ENCODE measurements at places on chromosomes 3 and 15.

- no peak for DNase-seq
Observed at GRCh38 chr15:25862071-25862471, 1.1 kb downstream of the ATP10A start.

DNA sequence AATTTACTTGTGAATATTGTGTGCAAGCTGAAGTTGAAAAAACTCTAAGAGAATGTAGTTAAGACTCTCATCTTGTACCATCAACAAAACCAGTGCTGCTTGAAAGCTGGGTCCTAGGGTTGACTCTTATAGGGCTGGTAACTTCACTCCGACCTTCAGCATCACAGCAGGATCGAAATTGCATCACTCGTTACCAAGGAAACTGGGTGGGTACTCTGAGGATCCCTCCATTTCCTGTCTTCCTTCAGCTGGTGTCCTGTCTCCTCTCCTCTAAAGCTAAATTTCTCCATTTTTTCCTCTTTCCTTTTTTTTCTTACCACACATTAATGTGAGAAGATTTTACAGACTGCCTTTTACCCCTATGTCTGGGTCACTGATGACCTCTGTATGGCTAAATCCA, 3.0 kb upstream of the APH1B start:
- DNase-seq, result no peak

GRCh38 chr15:99412082-99412481, 153.7 kb upstream of the MEF2A start:
- DNase-seq, result no peak

- no peak for DNase-seq
Observed at GRCh38 chr15:68220489-68220888, 9.0 kb downstream of the CLN6 start.

DNA sequence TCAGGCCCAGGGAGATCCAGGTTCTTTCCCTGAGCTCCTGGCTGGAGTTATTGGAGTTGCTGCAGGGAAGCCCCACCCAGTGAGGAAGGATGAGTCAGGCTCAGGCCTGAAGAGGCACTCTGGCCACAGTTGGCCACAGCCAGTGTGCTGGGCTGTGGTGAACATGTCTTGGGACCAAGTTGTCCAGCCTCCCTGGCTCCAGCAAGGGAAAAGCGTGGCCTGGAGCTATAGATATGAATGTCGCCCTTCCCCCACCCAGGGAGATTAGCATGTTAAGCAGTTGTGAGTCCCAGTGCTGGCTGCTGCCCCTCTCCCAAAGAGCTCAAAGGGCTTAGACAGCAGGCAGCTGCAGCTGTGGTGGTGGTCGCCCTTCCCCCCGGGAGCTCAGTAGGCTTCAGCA, 963.2 kb downstream of the ROBO2 start:
- DNase-seq, result no peak

DNA sequence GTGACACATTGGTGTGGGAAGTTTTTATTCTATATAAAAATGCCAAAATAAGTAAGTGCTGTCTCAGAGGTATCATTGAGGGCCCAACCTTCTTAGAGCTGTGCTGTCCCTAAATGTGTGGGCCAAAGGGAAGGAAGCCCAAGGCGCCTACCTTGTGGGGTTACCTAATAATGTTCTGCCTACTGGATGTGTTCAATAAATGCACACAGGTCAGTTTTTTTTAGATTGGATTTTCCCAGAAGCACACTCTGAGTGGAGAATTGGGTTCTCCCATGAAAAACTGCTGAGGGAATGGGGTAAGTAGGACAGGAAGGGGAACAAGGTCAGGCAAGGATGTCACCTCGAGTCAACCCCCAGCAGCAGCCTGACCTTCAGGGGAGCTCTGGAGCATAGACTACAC, 168.7 kb upstream of the FRMD4B start:
- no peak for DNase-seq

GRCh38 chr3:50588759-50589433, 19.6 kb downstream of the HEMK1 start:
- no peak for DNase-seq

DNA sequence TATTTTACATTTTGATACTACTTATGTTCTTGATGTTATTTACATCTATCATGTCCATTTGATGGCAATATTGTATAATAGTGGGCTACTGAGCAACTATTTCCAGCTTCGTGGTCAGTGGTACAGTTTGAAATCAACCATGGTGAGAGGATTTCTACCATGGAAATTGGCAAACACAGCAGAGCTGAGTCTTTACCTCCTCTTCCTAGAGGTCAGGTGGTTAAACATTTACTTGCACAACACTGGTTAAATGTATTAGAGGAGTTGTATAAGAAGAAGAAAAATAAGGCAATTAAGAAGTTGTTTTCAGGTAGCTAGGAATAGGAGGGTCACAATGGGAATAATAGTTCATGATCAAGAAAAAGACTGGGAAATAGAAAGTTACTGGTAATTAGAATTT, 7.2 kb upstream of the PPM1L start:
- no peak for DNase-seq

DNA sequence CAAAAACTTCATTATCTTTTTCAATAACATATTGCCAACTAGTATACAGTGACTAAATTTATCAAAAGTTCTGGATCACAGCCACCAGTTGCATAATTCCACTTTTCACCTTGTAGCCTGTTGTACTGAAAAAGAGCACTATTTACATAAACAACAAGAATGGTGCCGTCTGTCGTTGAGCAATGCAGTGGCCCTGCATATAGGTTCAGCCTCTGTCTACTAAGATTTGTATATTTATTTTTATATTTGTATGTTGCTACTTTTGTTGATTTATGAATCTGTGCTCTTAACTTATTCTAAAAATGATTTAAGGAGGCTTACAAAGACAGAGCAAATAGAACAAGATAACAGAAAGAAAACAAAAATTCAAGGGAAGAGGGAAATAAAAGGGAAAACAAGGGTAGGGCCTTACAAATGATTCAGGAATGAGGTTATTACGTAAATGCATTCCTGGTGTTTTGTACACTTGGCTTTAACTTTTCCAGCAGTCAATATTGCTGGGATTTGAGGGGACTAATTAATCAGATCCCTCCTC, 257.6 kb upstream of the STT3B start:
- no peak for DNase-seq

- DNase-seq, result no peak
Observed at GRCh38 chr3:197522183-197522715, 33.5 kb downstream of the BDH1 start.

- DNase-seq, result no peak
Observed at GRCh38 chr3:13891492-13892073, 11.7 kb upstream of the WNT7A start.

DNA sequence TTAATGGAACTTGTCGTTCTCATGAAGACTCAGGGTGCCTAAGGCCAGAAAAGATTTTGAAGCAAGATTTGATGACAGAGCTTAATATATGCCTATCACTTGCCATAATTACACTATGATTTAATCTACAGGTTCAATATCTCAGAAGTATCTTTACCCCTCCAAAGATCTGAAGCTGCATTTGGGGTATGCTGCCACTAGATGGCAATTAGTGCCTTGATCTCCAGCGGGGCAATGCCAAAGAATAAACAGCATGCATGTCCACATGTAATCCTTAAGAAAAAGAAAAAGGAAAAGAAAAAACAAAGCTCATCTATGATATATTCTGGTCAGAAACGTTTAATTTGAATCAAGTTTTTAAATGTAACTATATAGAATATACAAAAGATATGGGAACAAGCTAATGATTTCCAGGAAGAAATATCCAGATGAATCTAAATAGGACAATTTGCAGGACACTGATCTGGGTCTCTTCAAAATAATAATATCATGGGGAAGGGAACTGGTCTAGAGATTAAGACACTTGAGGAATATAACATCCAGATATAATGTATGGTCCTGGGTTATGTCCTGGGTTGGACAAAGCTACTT, 55.0 kb upstream of the SOX14 start:
- no peak for DNase-seq

DNA sequence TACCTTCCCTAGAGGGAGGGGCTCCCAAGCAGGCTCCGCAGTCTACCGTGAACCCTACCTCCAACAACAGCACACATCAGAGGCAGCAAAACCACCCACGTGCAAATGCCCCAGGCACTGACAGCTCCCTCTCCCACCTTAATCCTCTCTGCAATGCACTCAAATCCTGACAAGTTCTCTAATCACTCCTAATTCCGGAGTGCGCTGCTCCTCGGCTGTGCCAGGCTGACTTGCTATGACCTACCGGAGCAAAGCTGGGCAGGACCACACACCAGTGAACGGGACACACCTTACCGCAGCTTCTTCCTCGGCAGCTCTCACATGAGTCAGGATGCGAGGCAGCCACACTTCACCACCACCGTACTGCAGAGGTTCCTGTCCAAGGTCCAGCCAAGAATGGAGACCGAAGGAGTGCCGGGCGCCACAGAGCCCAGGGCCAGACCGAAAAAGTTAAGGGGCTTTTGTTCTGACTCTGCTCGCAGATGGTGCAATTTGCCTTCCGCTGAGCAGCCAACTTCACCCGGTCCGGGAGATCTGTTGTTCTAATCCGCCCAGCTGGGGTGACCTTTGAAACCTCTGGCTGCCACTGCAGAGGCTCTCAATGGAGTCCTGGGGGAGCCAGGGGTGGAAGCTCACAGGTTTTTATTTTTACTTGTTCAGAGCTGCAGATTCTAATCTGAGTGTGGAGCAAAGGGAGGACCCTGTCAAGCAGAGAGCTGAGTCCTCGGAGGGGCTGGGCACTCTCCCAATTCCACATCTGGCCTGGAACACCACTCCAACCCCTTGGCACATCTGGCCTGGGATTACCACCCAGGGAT, 84.4 kb downstream of the MYLK start:
- DNase-seq, result no peak

GRCh38 chr3:4820296-4821121, 158.7 kb upstream of the BHLHE40 start:
- DNase-seq, result peak; percentile 49

DNA sequence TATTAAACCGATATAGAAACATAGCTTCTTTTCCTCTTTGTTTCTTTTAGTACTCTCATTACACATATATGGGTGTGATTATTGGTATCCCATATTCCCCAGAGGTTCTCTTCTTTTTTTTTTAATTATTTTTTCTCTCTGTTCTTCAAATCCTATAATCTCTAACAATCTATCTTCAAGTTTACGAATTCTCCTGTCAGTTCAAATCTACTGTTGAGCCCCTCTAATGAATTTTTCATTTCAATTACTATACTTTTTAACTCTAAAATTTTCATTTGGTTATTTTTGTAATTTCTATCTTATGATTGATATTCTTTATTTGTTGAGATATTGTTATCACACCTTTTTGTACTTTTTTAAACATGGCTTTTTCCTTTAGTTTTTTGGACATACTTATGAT, 64.1 kb downstream of the RSL24D1 start:
- no peak for DNase-seq

GRCh38 chr3:192843723-192844485, 73.8 kb downstream of the MB21D2 start:
- DNase-seq, result no peak

DNA sequence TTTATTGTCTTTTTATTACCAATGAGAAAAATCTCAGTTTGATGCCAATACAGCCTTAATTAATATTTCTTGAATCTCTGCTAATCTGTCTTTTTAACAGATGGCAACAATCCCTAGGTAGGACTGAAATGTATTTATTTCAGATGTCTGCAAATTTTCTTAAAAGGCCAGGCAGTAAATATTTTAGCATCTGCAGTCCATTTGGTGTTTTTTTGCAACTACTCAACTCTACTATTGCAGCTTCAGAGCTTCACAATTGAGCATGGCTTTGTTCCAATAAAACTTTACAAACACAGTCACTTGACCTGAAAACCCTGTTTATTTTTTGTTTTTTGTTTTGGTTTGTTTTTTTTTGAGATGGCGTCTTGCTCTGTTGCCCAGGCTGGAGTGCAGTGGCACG, 82.7 kb downstream of the RARB start:
- no peak for DNase-seq

DNA sequence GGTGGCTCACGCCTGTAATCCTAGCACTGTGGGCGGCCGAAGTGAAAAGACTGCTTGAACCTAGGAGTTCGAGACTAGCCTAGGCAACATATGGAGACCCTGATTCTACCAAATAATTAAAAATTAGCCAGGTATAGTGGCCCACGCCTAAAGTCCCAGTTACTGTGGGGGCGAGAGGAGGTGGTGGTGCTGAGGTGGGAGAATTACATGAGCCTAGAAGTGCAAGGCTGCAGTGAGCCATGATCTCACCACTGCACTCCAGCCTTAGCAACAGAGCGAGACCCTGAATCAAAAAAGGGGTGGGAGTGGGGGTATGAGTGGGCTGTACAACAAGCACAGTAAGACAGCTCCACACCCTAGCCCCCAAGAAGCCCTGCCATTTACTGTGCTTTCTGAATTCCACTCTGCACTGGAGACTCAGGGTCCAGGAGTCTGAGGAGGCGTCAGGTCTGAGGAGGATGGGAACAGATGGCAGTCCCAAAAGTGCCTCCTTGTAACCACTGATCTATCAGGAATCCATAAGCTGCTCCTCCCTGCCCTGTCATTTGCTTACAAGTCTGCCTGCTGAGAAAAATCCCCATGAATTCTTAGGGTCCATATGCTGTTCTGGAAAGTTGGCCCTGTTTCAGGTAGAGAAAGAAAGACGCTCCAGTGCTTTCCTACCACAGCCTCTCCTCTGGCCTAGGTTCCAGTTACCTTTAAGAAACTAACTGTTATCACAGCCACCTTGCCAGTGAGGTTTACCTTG, 171.1 kb downstream of the MAGI1 start:
- no peak for DNase-seq

Data from stimulated activated CD8-positive, alpha-beta memory T cell treated with anti-CD3 and anti-CD28 coated beads, Interleukin-7, amount 100 ng/mL, for 4 hours (primary cell).